ENCODE measurements at places on chromosomes 2 and 18.

DNA sequence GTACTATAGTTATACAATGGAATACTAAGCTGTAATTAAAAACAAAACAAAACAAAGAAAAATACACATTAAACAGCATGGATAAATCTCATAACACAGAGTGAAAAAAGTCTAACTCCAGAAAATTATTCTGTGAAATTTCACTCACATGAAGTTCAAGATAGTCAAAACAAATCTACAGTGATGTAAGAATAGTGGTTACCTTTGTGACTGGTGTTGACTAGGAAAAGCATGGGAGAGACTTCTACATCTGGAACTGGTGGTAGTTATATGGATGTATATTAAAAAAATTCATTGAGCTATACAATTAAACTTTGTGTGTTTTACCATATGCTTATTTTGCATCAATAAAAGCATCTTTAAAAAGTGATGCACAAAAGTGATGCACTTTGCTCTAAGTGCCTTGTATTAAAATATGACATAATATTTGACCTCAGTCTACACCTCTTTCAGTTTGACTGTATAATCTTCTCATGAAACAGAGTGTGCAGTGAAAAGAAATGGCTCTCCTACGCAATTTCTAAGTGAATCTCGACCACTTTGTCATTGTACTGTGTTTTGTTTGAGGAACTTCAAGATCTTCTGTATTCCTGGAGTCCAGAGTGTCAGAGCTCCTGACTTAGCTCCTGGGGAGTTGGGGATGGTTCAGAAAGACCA, 28.0 kb downstream of the STAT4 start:
- no peak for DNase-seq

- DNase-seq, result no peak
These were observed 76.1 kb upstream of the CYP1B1 start for GRCh38 chr2:38152035-38152434.

DNA sequence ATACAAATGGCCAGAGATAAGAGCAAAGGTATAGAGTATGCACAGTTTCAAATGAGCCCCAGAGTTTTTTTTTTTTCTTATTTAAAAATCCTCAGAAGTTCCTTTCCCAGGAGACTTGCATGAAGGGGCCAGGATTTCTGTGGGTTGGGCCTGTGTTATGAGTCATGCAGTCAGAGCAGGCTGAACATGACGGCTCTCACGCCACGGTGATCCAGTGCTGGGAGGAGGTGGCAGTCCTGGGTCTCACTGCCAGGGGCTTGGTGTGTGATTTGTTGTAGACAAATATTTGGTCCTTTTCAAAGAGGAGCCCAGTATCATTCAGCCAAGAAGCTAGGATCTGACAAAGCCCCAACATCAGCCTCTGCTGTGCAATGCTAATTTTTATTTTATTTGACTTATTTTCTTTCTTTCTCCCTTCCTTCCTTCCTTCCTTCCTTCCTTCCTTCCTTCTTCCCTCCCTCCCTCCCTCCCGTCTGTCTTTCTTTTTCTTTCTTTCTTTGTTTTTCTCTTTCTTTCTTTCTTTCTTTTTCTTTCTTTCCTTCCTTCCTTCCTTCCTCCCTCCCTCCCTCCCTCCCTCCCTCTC, 10.4 kb upstream of the KCNE4 start:
- peak; percentile 48 for DNase-seq

GRCh38 chr2:47312491-47312850, 90.5 kb upstream of the MSH2 start:
- DNase-seq, result no peak

DNA sequence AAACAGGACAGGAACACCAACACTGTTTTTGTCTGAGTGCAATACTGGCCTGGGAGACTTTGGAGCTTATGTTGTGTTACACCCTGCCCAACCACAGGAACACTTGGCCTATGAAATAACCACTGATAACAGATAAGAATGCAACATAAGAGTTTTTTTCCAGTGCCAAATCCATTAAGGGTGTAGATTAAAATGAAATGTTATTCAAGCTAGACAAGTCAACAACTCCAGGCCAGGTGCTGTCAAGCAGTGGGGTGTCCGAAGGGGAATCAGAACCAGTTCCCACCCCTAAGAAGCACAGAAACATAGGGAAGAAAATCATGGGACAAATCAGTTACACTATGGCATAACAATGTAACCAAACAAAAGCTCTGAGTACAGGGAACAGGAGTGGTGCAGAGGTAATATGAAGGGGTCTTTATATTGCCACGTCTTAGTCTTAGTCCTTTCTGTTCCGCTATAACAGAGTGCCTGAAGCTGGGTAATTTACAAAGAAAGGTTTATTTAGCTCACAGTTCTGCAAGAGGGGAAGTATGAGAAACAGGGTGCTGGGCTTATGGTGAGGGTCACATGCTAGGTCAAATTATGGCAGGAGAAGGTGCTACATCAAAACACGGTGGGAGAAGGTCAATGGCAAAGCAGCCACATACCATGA, 3.8 kb downstream of the AFG3L2 start:
- no peak for DNase-seq

DNA sequence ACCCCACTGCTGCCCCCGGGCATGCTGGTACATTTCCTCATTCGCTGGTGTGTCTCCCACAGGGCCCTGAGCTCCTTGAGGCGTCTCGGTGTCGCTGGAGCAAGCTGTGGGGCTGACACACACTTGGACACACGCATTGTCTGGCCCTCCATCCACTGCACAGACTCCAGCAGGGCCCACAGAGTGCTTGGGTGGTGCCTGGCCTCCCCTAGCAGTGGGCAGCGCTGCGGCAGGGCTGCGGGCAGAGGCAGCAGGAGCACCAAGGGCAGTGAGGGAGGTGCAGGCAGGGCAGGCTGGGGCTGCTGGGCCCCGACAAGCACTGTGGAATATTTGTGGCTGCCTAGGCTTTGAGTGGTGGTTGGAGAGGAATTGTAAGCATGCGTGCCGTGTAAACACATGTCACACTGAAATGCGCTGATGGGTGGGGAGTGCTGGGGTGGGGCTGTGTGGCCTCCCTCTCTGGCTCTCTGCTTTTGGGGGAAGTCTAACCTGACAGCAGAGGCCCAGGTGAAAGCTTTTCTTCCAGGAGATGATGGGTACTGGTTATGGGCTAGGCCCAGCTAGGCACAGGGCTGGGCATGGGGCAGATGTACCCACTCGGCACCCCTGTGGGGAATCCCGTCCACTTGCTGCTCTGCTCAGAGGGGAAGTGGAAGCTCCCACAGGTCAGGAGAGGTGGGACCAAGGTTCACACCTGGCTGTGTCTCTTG, 55.5 kb upstream of the HS6ST1 start:
- DNase-seq, result no peak

DNA sequence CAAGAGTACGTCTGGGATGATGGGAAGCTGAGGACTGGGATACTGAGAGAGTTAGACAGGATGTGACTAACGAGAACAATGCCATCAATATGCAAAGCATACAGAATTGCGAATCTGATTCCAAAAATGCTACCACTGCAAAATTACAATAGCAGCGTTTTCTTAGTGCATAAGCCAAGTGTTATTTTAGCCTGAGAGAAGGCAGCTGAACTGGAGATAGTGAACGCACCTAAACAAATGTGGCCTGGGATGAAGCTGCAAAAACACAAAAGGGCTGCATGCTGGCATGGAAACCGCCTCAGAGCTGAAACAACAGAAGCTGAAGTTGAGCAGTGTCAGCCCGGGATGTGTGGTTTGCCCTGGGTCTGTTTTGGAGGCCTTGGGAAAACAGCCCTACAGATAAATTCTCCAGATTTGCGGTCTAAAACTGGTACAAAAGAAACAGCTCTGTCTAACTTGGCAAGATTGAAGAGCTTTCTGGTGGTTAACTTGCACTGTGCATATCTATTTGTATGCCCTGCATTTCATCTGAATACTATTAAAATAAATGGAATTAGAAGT, 45.5 kb downstream of the LYPD6 start:
- DNase-seq, result no peak

- DNase-seq, result no peak
These were observed 26.5 kb upstream of the TMEM37 start for GRCh38 chr2:119405151-119405550.
